Activated CD8-positive, alpha-beta memory T cell treated with anti-CD3 and anti-CD28 coated beads, Interleukin-2, amount 50 U/mL, for 48 hours (primary cell): ENCODE measurements at places on chromosomes 16 and 17.

GRCh38 chr16:84843149-84844048 lies 23.6 kb downstream of the CRISPLD2 start:
- DNase-seq, result no peak

DNA sequence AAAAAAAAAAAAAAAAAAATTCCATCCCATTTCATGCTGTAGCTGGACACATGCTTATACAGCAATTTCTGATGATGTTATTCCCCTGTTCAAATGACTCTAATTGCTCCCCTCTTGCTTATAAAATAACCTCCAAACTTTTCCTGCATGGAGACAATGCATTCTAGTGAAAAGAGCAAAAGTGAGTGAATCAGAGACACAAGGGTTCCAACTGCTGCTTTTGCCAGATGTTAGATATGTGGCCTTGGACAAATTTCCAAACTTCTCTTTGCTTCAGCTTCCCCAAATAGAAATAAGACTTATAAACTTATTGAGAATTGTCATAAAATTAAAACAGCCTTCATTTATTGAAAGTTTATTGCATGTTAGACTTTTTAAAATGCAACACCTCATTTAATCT lies 65.0 kb upstream of the AXIN2 start:
- no peak for DNase-seq

DNA sequence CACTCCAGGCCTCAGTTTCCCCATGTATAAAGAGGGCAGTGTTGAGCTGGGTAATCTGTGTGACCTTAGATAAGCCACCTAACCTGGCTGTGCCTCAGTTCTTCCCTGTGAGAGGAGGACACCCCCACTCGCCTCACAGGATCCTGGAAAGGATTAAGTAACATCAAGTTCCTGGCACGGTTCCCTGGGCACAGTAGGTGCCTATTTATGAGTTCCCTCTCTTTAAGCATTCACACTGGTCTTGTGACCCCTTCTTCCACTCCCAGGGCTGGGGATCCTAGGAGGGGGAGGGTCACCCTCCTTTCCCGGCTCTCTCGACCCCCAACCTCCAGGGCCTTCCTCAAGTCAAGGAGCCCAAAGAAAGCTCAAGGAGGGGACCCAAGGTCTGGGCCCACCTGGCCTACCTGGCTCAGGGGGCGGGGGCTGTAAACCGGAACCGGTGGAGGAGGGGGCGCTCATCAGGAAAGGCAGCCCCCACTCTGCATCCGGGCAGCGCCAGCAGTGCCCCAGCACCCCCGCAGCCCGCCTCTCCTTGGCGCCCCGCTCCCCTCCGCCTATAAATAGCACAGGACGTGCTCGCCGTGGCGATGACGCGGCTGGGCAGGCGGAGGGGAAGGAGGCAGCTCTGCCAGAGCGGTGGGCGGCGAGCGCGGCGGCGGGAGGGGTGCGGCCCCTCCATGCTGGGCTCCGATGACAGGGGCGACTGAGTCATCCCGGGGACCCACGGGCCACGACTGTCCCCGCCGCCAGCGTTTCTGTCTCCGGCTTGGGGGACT lies 9.4 kb downstream of the RPL19 start:
- DNase-seq, result peak; percentile 86

DNA sequence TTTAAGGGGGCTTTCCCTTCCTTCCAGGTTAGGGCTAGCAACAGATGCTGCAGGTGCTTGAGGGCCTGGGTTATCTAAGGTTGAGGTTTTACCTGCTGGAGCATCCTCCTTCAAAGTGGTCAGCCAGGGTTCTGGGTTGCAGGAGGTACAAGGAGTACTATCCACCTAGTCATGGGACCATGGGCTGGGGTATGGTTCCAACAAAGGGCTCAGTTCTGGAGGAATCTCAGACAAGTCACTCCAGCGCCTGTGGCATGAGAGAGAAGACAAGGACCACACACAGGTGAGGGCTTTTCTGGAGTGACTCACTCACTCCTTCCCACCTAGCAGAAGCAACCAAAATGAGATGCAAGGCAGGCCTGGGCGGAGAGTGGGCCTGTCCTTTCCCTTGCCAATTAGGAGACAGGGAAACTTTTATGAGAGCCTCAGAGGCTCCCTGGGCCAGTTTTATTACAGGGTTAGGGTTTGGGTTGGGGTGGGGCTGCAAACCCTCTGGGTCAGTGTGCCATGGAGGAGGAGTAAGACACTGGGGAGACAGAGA lies 2.2 kb downstream of the MYO19 start:
- DNase-seq, result peak; percentile 49

- peak; percentile 77 for DNase-seq
These were observed 629 bp downstream of the GEMIN4 start for GRCh38 chr17:751269-752001.

DNA sequence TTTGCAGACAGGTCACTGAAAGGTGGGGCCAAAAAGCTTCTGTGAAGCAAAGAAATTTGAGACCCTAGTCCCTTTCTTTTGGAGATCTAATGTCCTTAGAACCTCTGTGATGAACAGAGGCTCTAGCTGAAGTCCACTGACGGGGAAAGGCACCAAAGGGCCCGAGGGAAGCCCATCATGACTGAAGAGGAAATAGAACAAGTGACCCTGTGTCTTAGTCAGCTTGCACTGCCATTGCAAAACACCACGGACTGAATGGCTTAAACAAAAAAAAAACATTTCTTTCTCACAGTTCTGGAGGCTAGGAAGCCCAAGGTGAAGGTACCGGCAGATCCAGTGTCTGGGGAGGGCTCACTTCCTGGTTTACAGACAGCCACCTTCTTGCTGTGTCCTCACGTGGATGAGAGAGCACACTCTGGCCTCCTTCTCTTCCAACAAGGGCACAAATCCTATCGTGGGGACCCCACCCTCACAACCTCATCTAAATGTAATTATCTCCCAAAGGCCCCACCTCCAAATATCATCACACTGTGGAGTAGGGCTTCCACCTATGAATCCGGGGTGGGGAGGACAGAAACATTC lies 24.3 kb upstream of the ASGR2 start:
- no peak for DNase-seq

- DNase-seq, result no peak
These were observed 12.2 kb downstream of the PRKCB start for GRCh38 chr16:23847948-23848347.

DNA sequence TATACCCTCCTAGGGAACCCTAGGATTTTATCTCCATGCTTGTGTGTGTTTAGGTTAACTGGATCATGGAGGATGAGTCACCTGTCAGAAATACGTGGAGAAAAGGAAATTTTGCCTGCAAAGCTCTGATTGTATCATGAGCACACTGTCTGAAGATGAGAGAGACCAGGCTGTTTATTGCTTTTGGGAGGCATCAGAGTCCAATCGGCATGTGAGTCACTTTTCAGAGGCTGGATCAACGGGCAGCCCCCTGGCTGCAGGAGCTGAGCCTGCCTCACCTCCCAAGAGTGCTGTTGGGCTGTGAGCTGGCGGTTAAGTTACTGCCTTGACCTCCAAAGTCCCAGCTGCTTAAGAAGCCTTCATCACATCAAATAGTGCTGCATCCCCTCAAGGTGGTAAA lies 41.5 kb upstream of the MED9 start:
- DNase-seq, result no peak

DNA sequence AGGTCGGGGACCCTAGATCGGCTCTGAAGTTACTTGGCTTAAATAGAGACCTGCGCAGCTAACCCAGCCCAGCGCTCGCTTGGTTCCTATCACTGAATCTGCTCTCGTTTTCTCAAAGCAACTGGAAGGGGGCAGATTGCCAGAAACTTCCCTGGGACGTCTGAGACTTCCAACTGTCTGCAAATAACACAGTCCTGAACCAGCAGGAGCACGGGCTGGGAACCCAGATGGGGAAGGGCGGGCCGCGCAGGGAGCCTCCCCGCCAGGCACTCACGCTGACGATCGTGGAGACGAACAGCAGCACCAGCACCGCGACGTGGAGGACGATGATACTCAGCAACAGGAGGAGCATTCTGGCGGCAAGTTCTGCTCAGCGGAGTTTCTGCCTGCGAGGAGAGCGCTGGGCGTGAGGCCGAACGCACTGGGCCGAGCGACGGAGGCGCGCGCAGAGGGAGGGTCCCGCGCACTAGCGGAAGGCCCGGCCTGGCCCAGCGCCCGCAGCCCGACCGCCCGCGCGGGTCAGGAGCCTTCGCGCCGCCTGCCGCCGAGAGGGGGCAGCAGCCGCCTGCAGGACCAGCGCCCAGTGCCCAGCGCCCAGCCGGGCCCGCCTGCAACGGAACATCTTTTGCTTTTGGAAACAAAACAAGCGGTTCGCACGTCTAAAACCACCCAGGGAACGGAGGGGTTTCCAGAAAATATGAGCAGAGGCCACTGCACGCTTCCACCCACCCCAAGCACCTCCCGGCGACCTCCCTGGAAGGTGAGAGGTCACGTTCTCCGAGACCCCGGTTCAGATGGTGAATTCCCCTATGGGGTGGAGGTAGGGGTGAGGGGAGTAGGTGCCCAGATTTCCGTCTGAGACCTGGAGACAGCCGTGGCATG lies 4.5 kb downstream of the PMP22 start:
- DNase-seq, result peak; percentile 85

DNA sequence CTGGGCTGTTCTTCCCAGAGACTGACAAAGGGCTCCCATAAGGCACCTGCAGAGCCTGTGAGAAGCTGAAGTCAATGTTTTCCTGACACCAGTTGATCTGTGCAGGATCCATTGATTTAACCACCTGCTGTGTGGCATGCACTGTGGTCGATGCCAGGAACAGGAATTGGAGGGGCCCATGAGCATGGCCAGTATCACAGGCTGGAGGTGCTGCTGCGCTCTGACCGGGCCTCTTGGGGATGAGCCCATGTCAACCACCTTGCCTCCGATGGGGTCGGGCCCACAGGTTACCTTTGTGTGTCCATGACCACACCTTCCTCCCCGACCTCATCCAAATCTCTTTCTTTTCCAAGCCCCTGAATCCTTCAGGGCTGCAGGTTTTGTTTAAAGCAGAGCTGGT lies 18.2 kb upstream of the STH start:
- DNase-seq, result no peak

DNA sequence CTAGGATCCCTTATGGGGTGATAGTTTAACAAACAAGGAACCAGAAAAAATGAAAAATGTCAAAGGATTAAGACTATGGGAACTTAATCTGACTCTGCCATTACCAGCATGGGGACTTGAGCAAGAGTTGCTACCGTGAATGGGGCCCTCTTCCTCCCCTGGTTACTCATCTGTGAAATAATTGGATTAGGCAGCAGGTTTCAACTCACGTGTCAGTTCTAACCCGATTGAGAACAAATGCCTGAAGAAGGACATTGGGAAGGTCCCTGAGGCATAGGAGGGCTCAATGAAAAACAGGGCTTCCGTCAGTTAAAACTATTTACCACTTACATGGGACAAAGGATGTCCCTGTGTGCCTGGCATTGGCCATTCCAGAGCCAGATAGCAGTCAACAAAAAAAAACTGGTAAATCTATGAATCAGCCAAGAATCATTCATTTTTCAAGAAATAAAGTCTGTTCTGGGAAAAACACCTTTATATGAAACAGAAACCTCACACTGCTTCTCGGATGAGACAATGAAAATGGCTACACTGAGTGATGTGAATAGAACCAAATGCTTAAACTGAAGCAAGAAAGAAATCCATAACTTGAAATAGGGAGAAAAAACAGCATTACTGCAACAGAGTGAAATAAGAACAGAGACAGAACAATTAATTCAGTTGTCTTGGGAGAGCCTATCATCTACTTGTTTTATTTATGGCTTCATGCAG lies 104.3 kb downstream of the ADAMTS18 start:
- DNase-seq, result no peak

DNA sequence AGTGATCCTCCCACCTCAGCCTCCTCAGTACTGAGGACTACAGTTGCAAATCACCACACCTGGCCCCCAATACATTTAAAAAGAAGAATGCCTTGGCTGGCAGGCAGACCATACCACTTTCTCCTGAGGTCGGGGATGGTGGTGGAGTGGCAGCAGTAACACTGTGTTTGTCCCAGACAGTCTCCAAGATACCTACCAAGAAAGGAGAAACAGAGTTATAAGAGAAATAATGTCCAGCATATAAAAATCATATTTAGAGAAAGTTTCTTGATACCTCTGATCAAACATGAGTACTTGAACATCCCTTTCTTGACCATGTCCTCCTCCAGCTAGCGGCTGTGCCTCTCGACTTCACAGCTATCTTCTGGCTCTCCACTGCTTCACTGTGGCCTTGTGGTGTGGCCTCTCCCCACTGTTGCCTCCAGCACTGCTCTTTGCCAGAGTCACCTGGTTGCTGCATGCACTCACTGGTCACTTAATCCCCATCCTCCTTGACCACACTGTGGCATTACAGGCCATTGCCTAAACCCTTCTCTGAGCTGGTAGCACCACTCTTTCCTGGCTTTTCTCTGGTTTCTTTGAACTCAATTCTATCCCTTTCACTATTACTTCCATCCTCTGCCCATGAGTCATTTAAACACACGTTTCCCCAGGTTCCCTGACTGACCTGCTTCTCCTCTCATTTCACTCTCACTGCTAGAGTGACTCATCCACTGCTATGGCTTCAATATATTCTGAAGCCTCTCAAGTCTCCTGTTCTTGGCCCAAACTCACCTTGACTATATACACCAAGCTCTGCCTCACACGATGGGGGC lies 45.2 kb downstream of the XPO6 start:
- DNase-seq, result no peak

GRCh38 chr17:55961386-55961785 lies 191.9 kb upstream of the ANKFN1 start:
- DNase-seq, result no peak

GRCh38 chr17:60095830-60096229 lies 17.1 kb upstream of the HEATR6 start:
- no peak for DNase-seq

DNA sequence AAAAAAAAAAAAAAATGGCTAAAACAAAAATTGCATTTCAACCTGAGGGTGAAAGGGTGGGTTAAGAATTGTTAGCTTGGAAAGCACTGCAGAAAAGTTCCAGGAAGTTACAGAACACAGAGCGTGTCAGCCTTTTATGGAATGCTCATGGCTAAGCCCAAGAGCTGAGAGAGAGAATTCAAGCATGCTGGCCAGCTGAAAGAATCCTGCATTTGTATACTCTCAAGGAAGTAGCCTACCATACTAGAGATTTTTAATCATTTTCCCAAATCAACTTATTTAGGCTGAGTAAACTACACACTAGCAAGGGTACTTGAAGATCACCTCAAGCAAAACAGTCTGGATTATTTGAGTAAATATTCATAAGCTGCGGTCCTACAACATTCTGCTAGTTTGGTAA lies 153.9 kb downstream of the KCNJ2 start:
- no peak for DNase-seq
